ENCODE measurements at places on chromosomes 2 and 18.

- DNase-seq = no peak
Measured at GRCh38 chr18:79553696-79554095, 125.9 kb upstream of the CTDP1 start.

- no peak for DNase-seq
Measured at GRCh38 chr18:79952996-79953559, 1.6 kb upstream of the SLC66A2 start.

DNA sequence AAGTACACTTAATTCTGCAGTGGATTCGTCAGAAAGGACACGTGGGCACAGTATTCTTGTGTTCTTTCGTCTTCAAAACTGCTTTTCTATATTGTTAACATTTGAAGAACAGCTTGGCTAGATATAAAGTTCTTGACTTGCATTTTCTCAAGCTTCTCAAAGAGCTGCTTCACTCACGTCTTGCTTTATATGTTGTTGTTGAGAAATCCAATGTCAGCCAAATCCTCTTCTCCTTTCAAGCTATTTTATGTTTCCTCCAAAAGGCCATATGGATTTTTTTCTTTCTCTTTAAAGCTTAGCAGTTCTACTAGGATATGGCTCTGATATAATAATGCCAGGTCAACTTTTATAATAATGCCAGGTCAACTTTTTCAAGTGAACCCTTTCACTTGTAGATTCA is 65.5 kb upstream of the CYP1B1 start:
- DNase-seq = no peak

DNA sequence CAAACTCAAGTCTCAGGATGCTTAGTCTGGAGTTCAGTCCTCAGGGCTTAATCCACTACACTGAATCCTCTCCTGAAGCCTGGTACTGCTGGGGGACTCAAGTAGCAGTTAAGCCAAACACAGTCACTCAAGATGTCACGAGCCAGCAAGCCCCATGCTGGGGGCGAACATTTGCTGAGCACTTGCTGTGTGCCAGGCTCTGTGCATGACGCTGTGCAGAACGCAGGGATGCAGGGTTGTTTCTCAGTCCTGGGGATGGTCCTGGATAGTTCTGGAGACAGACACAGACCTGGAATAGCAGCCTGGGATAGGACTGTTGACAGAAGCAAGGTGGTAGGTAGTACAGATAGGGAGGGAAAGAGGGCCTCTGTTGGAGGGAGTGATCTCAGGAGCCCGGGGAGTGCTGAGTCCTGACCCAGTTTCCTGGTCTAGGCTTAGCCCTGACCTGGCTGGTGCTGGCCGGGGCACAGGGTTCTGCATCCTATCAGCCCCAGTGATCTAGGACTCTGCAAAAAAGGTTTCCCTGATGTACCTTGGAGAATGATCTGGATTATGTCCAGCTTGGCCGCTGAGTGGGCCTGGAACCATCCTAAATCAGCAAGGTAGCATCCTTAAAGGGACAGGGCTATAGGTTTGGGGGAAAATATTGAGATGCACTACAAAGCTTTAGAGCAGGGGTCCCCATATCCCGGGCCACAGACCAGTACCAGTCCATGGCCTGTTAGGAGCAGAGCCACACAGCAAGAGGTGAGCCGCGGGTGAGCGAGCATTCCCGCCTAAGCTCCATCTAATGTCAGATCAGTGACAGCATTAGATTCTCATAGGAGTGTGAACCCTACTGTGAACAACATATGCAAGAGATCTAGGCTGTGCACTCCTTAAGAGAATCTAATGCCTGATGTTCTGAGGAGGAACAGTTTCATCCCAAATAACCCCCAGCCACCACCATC is 54.7 kb upstream of the OTOF start:
- no peak for DNase-seq

DNA sequence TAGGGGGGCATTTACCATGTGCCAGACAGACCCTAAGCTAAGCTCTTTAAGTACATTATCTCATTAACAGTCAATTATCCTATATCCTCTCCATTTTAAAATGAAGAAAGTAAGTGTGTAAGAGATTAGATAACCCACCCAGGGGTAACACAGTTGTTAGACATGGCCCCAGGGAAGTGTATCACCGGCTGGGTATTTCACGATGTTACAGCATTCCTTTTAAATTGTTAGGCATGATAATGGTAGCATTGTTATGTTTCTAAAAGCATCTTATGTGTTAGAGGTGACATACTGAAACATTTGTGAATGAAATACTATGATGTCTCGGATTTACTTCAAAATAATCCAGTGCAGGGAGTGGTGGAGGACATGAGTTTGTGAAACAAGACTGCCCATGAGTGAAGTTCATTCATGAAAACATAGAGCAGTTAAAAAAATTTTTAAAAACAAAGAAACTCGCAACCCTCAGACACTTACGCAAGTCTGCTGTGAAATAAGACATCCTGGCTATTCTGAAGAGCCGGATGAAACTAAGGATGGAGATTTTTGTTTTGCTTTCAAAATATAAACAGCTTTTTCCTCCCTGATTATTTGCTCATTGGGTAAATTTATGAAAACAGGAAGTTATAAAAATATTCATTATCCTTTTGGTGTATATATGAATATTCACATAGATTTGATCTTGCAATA is 54.9 kb downstream of the IL1RL2 start:
- DNase-seq = no peak

DNA sequence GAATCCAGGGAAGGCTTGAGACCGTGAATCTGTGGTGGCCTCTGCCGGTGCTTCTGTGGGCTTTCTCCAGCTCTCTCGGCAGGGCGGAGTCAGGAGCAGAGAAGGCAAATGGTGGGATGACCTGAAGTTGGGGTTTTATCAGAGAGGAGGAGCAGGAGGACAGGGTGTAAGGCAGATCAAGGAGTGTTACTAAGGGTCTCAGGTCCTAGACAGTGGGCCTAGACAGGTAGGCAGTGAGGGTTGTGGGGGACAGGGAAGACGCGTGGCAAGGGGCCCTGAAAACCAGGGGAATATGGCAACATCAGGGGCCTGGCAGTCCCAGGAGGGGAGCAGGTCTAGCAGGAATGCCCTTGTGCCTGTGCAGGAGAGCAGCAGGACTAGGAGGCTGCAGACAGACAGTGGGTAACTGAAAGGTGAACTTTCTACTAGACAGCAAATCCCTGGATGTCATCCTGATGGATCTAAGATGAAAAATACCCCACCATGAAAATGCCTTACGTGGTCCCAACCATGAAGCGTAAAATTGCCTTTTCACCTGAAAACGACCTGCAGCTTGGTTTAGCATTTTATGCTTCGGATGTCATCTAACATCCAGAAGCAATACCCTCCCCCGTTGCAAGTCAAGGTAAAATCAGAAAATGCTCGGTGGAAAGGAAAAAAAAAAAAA is 42.1 kb downstream of the SRSF7 start:
- no peak for DNase-seq

GRCh38 chr2:187971893-187972292 is 319.8 kb upstream of the GULP1 start:
- DNase-seq = no peak

DNA sequence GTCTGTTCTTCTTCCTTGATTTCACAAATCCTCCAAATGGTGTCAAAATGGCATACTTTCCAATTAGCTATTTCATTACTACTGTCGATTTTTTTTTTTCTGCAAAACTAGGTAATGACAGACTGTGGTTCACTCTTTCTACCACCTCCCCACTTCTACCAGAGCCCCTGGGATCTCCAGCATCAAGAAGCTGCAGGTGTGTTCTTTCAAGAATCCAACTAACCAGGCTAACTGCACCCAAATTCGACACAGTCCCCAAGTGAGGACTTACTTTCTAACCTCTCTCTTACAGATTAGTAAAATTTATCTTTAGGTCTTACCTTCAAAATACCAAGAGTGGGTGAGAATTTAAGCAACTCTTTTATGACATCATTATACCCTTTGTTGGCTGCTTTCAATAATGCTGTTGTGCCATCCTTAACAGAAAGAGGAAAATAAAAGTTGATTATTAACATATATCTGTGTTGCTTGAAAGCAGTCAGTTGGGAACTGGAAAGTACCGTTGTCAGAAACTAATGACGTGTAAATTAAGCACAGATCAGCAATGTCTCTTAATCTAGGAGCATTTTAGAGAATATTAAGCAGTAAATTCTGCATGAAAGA is 31.2 kb upstream of the NPC1 start:
- DNase-seq = no peak

DNA sequence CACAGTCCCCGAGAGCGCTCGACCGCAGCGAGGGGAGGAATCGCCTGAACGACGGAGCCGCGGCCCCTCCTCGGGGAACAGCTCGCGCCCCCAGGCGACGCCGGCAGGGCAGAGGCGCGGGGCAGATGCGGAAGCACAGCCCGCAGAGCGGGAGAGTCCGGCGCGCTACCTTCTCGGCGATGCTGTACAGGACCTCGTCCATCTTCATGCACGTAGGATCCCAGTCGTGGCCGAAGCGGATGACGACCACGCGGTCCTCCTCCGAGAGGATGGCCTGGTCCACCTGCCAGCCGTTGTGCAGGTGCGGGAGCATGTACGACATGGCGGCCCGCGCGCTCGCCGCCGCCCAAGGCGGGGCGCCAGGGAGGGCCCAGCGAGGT is 302 bp downstream of the TXNL4A start:
- peak; percentile 79 for DNase-seq

DNA sequence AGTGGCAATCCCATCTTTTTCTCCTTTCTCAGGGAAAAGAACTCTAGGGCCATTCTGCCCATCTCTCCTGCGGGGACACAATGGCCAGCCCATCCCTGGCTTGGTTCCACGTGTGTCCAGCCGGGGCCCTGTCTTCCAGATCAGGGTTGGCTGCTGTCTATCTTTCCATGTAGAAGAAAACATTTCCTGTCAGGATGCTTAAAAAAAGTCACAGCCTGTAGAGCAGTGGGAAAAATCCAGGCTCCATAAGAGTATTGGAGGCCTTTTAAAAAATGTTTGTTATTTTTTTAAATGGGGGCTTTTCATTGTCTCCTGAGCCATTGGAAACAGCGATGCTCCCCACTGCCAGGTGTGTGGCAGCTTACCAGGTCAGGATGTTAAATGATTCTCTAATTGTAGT is 105.6 kb downstream of the TGFA start:
- DNase-seq = no peak

DNA sequence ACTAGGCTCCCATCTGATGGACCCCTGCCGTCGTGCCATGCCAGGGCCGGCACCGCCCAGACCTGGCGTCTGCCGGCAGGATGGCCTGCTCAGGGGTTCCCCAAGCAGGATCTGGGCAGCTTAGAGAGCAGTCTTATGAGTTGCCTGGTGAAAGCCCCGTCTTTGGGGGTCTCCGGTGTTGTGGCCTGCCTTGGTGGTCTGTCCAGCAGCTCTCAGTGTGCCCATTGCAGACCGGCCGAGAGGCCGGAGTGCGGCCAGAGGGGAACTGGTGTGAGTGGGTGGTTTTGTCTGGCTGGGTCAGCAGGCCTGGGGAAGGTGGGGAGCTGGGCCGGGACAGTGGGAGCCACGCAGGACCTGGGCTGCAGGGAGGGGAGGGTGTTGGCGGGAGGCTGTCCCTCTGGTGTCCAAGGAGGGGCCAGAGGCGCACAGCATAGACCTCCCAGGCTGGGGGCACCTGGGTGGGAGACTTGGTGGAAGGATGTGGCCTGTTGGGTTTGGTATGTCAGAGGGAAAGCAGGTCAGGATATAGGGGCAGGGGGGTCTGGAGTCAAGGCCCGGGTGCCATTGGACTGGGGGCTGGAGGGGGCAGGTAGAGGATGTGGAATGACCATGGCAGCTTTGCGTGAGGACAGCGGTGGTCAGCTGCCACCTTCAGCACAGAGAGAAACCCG is 16.5 kb downstream of the GPC1 start:
- DNase-seq = no peak

DNA sequence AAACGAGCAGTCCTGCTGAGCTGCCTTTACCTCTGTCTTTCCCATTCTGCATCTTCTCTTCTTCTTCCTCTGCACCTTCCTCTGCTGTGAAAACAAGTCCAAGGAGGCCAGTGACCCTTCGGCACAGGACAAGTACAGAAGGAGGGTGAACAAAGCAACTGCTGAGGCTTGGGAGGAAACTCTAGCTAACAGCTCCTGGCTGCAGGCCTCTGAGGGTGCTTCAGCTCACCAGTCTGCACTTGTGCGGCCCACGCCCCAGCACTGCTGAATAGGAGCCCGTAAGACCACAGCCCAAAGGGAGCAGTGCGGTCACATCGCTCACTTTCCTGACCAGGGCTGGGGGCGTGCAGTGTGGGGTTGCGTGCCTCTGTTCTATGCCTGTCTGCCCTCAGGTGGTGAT is 42.1 kb upstream of the DNMT3A start:
- no peak for DNase-seq

GRCh38 chr2:98749066-98749450 is 18.1 kb upstream of the MGAT4A start:
- DNase-seq = no peak

DNA sequence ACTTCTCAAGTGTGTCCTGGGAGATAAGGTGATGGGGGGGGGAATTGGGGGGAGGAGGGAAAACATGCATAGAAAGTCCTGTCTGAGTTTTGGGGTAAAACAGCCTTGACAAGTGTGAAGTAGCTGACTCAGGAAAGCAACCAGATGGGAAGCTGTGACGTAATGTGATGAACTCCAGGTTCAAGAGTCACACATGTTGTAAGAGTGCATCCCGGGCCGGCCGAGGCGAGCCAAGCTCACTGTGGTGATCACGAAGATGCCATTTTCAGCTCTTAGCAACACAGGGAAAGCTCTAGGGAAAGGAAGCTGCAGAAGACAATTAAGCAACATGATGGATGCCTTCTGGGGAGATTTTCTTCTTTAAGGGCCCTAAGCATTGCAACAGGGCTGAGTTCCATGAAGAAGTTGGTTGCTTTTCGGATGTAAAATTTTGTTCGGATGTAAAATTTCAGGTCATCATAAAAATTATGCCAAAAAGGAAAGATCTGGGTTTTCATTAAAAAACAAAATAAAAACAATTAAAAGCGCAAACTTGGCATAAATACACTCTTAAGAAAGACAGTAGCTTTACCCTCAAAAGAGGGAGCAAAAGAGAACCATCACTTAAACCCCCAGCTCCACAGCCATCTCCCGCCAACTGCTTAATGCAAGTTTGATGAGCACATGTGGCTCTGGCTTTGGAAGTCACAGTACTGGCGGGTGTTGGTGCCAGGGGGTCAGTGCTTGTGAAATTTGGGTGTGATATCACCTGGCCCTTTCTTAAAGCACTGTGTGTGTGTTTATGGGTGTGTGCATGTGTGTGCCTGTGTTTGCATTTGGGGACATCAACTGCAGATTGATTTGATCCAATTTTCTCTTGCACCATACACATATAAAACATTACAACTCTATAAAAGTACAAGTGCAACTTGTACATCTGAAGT is 19.1 kb downstream of the SERTAD2 start:
- DNase-seq = no peak

DNA sequence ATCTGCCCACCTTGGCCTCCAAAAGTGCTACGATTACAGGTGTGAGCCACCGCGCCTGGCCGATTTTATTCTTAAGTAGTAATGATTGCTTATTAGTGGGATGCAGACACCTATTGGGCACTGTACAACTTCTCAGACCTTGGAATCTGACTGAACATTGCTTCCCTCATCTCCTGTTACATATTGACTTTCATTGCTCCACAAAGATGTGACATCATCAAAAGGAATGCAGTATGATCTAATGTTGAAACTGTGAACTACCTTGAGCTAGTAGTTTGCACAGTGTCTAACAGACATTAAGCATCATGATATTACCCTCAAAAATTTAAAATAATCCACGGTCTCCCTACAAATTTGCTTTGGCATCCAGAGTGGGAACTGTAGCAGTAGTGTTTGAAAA is 109.8 kb upstream of the SIX2 start:
- DNase-seq = no peak
